NCI-H226 (cell line): ENCODE measurements at places on chromosomes 2 and 18.
A peak's percentile ranks its signal among the peaks of the same experiment; 100 is the strongest.

DNA sequence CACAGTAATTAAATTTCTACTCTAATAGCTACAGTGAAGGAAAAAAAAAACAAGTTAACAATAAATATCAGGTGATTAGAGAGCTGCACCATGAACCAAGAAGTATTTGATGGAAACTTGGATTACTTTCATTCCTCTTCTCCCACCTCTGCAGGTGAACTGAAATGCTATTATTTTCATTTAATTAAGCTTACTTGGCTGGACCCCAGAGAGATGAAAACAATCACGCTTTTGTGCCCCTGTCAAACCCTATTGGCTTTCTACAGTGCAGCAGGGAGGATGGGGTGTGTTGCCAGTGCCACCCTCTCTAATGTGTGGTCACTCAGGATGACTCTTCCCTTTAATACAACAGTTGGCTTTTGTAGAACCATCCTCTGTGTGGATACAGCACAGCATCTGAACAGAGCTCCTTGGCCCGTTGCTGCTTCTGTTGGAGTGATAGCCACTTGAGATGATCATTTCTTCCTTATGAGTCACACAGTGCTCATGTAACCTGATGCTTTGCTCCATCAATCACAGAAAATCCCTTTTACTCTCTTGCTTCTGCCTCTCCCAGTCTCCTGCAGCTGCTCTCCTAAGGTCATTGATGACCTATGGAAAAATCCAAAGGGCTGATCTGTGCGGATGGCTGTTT, 5.5 kb upstream of the ARL4C start:
- DNase-seq = peak; percentile 72

GRCh38 chr18:8766559-8767293, 61.4 kb downstream of the MTCL1 start:
- DNase-seq = no peak

GRCh38 chr2:189363559-189363958, 77.7 kb upstream of the WDR75 start:
- peak; percentile 82 for DNase-seq

- DNase-seq = no peak
Measured at GRCh38 chr2:101795033-101795432, 97.5 kb downstream of the MAP4K4 start.

DNA sequence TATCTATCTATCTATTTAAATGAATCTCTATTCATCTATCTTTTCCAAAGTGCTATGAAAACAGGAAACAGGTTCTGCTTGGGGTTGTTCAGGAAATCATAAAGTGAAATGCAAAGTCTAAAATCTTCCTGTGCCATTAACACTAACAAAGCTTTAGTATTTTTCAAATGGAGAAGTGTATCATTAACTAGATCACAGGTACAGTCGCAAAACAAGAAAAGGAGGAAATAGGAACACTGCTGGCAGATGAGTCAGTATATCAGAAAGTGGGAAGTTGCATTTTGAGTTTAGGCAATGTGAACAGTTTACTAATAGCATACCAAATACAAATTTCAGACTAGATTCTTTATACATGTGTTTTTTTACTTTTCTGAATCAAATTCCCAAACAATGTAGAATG, 888.5 kb upstream of the FSHR start:
- no peak for DNase-seq

DNA sequence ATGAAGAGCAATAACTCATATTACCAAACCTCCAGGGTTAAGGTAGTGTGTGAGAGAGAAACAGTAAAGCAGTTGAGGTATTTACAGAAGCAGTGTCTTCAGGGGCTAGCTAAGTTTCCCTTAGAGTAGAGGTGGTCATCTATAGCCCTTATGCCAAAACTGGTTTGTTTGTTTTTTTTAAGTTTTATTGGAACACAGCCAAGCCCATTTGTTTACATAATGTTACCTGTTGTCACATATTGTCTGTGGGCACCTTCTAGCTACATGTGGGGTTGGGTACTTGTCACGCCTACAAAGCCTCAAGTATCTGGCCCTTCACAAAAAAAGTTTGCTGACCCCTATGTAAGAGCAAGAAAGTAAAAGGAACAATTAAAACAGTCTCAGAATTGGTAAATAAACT, 39.4 kb downstream of the ACTR2 start:
- DNase-seq = no peak

DNA sequence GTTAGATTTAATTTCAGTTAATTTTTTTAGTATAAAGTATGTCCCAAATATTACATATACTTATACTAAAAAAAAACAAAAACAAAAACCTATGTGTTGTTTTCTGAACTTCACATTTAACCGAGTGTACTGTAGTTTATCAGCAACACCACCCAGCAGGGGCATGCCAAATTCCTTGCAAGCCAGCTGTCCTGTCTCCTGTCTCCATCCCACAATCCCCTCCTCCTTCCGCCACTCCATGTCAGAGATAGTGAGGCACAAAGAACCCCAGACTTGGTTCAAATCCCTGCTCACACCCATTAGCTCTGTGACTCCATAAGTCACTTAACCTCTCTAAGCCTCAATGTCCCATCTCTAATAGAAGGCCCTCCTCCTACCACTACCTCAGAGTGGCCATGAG, 9.4 kb downstream of the CHST10 start:
- DNase-seq = no peak

DNA sequence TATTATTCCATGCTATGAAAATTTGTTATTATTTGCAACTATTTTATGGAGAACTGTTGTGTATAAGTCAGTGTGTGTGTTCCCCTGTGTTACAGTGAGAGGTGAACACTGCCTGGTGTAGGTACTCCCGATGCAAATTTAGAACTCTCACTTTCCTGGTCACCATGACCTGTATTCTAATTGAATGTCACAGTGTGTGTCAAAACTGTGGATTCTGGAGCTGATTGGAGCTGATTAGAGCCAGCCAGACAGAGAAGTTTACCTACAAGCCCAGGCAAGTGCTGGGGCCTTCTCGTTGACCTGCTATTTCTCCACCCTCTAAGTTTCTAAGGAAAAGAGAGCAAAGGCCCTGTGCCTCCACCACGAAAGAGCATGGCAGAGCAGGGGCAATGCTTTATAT, 216.0 kb downstream of the NYAP2 start:
- no peak for DNase-seq

DNA sequence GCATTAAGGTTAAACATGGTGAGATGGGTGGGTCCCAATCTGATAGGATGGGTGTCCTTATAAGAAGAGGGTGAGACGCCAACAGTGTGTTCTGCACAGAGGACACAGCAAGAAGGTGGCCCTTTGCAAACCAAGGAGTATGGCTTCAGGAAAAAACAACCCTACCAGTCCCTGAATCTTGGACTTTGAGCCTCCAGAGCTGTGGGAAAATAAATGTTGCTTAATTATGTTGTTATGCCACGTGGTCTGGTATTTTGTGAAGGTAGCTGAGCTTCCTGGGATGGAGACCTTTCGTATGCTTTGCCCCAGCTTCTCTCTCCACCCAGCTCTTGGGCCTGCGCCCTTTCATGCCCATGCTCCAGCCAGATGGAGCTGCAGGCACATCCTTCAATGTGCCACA, 114.2 kb upstream of the EPC2 start:
- DNase-seq = no peak

DNA sequence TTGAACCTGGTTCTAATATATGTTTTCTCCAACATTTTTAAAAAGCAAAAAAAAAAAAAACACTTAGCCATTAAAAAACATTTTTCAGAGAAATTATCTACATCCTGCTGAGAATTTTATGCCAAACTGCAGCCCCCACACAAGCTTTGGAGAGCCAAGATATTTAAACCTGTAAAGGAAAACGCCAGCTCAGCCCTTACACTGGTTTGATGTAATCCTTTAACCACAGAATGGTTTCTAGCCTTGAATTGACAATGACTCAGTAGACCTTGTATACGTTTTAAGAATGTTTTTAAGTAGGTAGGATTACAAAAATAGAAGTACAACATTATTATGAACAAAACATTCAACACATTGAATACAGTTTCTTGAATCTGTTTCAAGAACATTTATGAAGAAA, 113.6 kb downstream of the BABAM2 start:
- DNase-seq = peak; percentile 84

DNA sequence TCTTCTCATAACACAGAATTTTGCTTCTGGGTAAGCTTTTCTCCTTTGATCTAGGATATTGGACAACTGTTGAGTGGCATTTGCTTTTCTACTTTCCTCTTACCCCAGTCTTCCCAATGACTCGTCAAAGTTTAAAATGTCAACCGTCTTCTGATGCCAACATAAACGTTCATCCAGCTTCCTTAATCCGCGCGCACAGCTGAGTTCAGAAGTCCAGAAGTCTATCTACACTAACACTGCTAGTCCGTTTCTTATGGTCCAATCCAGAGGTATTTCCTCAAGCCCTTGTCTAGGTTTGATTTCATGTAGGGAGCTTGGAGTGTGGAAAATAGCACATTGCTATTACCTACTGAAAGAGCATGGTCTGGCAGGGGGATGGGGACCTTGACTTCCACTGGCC, 48.7 kb downstream of the MFSD6 start:
- no peak for DNase-seq

GRCh38 chr2:200378652-200379290, 72.3 kb downstream of the SPATS2L start:
- no peak for DNase-seq

DNA sequence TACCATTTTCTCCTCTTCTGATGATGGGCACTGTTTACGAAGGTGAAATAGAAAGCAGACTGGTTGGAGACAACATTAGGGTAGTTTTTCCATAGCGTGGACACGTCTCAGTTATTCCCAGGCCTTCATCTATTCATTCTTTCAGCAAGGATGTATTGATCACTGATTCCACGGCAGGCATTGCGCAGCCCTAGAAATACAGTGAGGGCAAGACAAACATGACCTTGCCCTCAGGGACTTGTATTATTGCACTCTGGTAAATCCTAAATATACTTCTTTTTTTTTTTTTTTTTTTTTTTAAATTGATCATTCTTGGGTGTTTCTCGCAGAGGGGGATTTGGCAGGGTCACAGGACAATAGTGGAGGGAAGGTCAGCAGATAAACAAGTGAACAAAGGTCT, 167.3 kb upstream of the SPRED2 start:
- no peak for DNase-seq

DNA sequence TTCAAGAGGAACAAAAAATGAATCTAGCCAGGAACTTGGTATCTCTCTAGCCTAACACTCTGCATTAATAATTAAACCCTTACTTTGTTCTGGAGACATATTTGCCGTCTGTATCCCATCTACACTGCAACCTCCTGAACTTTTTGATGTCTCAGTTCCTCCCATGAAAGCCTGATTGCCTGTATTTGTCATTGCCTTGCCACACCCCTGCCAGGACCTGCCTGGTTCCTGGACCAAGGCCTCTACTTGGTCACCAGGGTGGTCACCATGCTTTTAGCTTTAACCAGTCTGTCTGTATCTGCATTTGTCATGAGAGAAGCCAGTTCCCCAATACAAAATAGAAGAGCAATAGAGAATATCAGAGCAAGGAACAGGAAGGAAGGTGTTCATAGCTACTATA, 58.8 kb upstream of the NOL4 start:
- DNase-seq = no peak

GRCh38 chr2:161965994-161966393, 108.0 kb downstream of the DPP4 start:
- no peak for DNase-seq
